HT1080 (cell line): ENCODE measurements at places on chromosomes 13 and 19. TPM values are rescaled to one million over a fixed set of nuclear protein-coding genes. Genes with fewer than 3 reads are reported as not detected.

Gene NCCRP1
- total RNA-seq = 0.10 TPM in 1 of 2 replicates, not detected in the other

Gene NXNL1
- total RNA-seq = not detected in 2 replicates

Gene GATAD2A
- total RNA-seq = 92.7 and 121 TPM in 2 replicates

Gene LRRC25
- not detected in 2 replicates for total RNA-seq

Gene NLRP5
- not detected in 2 replicates for total RNA-seq

Gene ZNF382
- 0.03 TPM in 1 of 2 replicates, not detected in the other for total RNA-seq

Gene STOML3
- total RNA-seq = not detected in 2 replicates
